ENCODE measurements at places on chromosomes 3 and 15. TPM values are rescaled to one million over a fixed set of nuclear protein-coding genes. Genes with fewer than 3 reads are reported as not detected.
A peak's percentile ranks its signal among the peaks of the same experiment; 100 is the strongest.

DNA sequence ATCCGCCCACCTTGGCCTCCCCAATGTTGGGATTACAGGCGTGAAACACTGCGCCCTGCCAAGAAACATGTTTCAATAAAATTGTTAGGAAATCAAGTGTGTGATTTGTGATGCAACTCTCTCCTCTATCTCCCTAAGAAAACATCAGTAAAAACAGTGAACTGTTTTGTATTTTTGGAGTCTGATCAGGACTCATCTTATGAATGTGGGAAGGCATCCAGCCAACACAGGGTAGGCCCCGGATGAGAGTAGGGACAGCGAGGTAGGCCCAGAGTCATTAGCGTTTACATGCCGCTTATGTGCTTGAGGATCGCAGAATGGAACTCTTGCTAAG is 884 bp upstream of the GLYCTK start:
- peak overlapping the region; percentile 100 for H3K27ac ChIP-seq
- no peaks in the 10 kb centered on the region for H3K27me3 ChIP-seq
- H3K4me3 ChIP-seq = no peak overlapping the region
- H3K36me3 ChIP-seq = no peaks in the 10 kb centered on the region

DNA sequence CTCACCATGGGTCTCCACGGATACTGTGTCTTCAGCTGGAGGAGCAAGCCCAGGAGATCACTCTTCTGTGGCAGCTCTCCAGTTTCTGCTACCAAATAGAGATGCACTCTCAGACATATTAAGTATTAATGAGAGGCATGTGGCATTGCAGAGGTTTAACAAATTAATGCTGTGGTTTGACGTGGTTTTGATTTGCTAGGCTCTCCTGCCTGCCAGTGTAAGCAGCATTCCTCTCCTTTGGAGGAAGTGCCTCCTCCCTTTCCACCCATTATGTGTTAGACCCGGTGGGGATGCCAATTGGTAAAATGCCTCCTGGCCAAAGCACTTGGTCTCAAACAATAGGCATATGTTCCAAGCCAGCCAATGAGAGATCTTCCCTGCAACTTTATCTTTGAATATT is 124.8 kb downstream of the MYLK start:
- H3K4me1 ChIP-seq = peaks cover 15% of the 10 kb centered on the region
- H3K27ac ChIP-seq = no peak overlapping the region
- no peak overlapping the region for H3K4me3 ChIP-seq
- DNase-seq = no peak
- no peaks in the 10 kb centered on the region for H3K36me3 ChIP-seq
- no peaks in the 10 kb centered on the region for H3K27me3 ChIP-seq

DNA sequence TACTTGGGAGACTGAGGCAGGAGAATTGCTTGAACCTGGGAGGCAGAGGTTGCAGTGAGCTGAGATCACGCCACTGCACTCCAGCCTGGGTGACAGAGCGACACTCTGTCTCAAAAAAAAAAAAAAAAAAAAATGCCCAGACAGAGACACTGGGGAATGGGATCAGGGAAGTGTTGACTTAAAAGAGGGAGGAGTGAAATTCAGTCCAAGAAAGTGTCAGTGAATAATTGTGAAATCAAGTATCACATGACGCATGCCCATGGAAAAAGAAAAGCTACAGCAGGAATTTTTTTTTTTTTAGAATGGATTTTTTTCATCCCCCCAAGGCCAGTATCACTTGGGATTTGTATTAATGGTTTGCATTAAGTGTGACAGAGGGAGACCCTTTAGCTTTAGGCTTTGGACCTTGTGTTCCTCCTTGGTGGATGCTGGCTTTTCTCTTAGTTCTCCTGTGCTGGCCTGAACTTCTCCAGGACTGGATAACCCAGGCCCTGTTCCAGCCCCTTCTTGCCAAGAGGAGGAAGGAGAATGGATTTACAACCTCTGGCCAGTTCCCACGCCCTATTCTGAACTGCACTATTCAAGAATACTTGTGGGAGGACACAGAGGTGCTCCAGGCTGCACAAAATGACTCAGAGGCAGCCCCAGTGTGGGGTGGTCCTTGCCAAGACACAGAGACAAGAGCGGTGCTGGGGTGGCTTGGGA is 36.7 kb upstream of the ZNF774 start:
- H3K36me3 ChIP-seq = no peaks in the 10 kb centered on the region

GRCh38 chr3:149428087-149428486 is 46.4 kb upstream of the TM4SF4 start:
- H3K4me1 ChIP-seq = no peaks in the 10 kb centered on the region
- H3K27me3 ChIP-seq = no peaks in the 10 kb centered on the region
- no peak overlapping the region for H3K4me3 ChIP-seq
- no peak overlapping the region for H3K27ac ChIP-seq

The GUCA1C gene
- total RNA-seq = 19.8 TPM

The HYAL3 gene
- 0.63 TPM for total RNA-seq

The TIMMDC1 gene
- total RNA-seq = 28.8 TPM
